ENCODE measurements at places on chromosomes 1 and 21.

DNA sequence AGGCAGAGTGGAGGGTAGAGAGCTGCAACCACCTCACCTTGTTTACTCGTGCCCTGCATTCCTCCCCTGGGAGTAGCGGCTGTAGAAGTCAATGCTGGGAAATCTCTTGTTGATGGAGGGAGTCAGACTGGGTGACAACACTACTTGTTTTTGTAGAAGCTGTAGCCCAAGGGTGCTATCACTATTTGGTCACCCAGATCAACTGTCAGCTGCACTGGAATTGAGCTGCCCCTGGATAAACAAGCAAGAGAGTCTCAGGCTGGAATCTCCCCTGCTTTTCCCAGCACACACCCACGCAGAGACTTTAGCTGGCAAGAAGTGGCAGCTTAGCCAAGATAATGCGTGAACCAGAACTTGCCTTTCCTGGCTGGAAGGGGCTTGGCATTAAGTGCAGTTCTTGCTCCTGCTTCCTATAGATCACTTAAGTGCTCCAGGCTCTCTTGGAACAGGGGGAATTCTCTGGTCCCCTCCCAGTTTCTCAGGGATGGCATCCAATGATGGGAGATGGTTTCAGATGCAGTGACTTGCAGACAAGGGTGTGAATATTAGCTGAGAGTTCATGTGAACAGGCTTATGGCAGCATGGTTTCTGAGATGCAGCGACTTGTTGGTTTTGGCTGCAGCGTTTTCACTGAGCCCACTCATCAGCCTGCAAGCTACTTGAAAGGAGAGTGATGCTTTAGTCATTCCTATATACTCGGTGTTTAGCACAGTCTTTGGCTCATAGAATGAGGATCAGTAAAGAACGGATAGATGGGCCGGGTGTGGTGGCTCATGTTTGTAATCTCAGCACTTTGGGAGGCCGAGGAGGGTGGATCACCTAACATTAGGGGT, 16.8 kb downstream of the ATP2B4 start:
- no peak for DNase-seq

DNA sequence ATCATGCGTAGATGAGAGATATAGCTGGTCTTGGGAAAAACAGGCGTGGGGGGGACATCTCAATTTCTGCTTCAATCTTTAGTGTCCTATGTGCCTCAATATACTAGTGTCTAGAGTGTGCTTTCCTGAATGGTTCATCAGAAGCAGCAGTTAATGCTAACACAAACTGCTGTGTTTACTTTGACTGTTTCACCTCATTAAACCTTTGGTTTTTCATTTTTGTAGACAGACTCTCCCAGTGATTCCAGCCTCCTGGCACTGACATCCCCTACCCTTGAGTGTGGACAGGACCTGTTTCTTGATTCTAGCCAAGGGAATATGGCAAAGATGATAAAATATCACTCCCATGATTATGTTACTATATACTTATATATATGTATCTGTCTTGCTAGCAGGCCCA, 37.6 kb downstream of the ZYG11A start:
- no peak for DNase-seq

DNA sequence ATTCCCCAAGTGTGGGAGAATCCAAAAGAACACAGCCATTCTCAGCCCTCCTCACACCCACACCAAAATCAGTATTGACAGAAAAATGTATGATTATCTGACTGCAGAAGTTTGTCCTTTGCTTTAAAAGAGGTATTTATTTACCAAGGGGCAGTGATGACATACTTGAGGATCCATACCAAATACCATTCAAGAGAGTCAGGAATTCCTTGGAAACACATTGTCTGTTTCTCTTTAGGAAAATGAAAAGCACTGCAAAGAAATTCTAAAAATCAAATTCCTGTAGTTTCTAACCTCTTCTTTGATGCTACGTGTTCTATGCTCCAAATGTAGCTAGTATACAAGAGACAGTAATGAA, 509.6 kb upstream of the CXADR start:
- DNase-seq: peak; percentile 4

DNA sequence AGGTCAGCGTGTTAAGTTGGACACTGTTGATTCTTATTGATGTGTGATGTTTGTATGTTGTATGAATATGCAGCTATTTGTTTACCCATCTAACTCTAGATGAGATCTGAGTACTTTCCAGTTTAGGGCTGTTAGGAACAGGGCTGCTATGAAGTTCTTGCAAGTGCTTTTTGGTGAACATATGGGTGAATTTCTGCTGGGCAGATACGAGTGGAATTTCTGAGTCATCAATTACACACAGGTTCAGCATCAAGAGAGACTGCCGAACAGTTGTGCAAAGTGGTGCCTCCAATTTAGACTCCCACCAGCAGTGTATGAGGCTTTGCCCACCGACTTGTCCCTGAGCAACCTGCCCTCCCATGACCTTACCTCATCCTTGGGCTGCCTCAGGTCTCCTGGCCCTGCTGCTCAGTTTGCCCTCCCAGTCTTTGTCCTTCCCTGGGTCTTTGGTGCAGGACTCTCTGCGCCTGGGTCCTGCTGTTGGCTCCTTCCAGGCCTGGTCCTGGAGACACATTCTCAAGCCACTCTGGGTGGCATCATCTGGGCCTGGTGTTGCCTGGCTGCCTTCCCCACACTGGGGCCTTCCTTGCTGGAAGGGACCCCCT, 343.6 kb downstream of the PTPRU start:
- DNase-seq: peak; percentile 50

DNA sequence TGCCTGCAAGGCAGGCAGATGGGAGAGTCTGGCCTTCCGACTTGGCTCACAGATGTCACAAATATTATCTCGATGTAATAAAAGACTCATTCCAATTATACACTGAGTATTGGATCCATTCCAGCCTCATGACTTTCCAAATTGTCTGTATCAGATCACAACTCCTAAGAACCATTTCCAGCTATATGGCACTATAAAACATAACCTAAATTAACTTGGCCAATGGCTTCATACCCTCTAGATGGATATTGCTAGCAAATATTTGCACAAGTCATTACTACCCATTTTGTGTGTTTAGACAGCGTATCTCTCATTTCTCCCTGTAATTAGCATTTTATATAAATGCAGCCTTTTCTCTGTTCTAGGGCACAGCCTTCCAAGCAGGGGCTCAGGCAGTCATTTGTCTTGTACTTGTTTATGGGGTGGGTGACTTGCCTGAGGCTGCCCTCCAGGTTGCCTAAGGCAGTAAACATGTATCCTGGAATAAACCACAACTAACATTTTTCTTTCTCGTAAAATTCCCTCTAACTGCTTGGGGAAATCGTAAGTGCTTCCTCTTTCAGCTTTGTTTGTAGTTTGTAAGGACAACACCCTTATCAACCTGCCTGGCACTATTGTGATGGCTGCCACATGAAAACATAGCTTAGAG, 70.6 kb upstream of the KCNJ6 start:
- DNase-seq: peak; percentile 27

- DNase-seq: no peak
These were observed 56.0 kb upstream of the POU3F1 start for GRCh38 chr1:38102636-38103035.

DNA sequence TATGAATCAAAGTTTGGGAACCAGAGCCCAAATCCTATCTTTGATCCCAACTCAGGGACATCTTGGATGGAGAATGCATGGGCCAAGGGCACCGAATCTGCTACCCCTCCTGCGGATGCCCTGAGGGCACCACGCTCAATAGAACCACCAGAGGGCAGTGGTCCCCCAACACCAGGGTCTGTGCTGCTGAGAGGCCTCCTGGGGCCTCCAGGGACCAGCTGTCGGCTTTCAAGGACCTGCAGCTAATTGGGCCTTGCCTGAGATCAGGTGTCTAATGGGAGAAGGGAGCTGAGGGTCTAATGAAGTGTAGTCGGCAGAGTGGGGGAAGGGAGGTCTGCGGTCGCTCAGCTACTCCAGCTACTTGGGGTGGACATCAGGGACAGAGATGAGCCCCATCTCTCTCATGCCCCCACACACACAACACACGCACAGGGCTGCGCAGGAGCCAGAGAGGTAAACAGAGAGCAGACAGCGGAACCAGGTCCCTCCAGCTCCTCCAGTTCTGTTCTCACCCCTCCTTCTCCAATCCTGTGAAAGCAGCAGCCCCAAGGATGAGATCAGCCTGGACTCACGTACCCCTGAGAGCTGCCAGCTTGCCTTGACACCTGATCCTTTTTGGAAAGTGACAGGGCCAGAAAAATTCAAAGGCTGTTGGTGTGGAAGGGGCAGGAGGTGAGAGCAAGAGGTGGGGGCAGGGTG, 34.9 kb upstream of the PPP1R15B start:
- peak; percentile 53 for DNase-seq

- DNase-seq: no peak
These were observed 4.5 kb downstream of the BEND5 start for GRCh38 chr1:48772211-48772610.

DNA sequence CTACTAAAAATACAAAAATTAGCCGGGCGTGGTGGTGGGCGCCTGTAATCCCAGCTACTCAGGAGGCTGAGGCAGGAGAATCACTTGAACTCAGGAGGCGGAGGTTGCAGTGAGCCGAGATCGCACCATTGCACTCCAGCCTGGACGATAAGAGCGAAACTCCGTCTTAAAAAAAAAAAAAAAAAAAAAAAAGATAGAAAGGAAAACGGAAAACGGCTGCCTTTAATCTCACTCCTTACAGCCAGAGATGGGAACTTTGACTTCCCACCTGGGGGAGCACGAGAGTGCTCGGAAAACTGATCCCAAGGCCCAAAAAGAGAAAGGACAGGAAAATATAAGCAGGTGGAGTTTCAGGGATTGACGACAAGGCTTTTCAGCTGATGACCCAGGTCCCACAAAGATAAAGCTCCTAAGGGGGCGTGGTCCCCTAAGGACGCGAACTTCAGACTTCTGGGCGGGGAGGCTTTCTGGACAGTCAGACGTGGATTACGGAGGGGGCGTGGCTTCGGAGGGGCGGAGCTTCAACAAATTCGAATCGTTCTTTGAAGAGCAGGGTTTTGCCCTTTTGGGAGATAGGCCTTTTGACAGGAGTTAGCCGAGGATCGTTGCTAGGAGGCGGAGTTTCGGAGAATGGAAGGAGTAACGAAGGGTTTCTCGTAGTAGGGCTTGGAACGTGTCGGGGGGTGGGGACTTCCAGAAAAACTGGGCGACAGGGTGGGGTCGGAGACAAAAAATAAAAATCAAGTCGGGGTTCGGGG, 958 bp upstream of the CKS1B start:
- DNase-seq: peak; percentile 100

GRCh38 chr1:162987866-162988265, 81.3 kb upstream of the RGS4 start:
- DNase-seq: peak; percentile 89

GRCh38 chr1:25774921-25775771, 24.8 kb upstream of the SELENON start:
- DNase-seq: no peak

- no peak for DNase-seq
These were observed 28.6 kb downstream of the AGPAT3 start for GRCh38 chr21:43893536-43894205.

GRCh38 chr1:229563701-229564100, 5.2 kb upstream of the ABCB10 start:
- peak; percentile 25 for DNase-seq

DNA sequence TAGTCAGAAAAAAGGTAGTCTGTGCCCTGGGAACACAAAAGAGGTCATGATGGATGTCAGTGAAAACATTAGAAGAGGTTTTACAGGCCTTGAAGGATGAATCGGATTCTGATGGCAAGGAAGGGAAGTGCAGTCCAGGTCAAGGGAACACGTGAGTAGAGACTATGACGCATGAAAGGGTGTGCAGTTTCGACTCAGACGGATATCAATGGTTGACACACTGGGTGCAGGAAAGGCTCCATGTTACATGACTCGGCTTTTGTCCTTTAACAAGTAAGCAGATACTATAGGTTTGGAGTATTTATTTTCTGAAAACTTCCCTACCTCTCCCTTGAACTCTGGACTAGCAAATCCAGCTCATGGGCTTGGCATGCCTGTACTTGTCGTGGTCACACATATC, 55.3 kb downstream of the SEC16B start:
- DNase-seq: no peak

GRCh38 chr1:193625255-193625654, 438.8 kb upstream of the B3GALT2 start:
- no peak for DNase-seq

DNA sequence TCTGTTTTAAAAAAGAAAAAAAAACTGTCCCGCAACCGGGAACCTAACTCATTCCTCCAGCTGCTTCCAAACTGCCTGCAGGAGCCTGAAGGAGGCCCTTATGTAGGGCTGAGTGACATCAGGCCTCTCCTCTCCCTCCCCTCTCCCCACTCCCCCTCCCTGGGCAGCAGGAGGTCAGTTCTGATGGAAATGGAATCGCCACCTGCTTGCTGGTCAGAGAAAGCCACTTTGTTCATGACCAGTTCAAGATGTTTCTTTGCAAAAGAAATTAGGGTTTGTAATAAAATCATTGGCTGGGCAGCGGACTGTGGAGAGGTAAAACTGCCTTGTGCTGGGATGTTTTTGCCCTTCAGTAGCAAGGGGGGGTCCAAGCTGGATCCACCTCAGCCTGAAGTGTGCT, at the start of gene MAP1LC3C:
Gene MAP1LC3C (minus strand): TSS at position 73 of the 400 bp plus-strand sequence. CDS start 90 bp downstream, outside the sequence.
- peak; percentile 44 for DNase-seq

DNA sequence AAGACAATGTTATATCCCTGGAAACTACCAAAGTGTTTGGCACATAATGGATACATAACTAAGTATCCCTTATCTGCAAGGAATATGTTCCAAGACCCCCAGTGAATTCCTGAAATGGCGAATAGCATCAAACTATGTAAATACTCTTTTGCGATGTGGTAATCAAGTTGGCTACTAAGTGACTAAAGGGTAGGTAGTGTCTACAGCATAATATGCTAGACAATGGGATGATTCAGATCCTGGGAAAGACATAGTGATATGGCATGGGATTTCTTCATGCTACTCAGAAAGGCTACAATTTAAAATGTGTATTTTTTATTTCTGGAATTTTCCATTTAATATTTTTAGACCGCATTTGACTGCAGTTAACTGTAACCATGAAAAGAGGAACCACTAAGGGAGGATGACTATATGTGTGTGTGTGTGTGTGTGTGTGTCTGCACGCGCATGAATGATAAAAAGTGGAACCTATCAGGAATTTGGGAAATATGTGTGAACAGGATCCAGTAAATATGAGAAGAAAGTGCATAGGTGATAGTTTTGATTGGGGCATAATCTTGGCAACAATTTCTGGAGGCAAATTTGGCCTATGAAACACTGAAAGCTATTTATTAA, 1899.9 kb downstream of the NCAM2 start:
- no peak for DNase-seq

- no peak for DNase-seq
These were observed 47.0 kb upstream of the DIP2A start for GRCh38 chr21:46411691-46412090.

GRCh38 chr1:21378705-21379494, 61.0 kb upstream of the NBPF3 start:
- no peak for DNase-seq

GRCh38 chr1:118151312-118151937, 33.6 kb downstream of the SPAG17 start:
- peak; percentile 52 for DNase-seq

DNA sequence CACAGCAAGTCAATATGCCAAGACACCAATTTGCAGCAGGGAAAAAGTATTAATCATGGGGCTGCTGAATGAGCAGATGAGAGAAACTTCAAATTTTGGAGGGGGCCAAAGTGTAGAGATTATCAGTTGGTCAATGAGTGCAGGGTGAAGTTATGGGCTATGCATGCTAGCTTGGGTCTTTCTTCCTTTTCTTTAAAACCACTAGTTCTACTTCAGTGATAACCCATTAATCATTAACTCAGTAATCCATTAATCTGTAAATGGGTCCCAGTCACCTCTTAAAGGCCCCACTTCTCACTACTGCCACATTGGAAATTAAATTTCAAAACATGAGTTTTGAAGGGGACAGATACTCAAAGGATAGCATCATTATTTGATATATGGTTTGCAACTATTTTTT, 688.6 kb upstream of the ADGRL4 start:
- no peak for DNase-seq

Measured in A172 (cell line).